KG1 (cell line): ENCODE measurements at places on chromosomes 13 and 19.

GRCh38 chr13:111159362-111160320 is 44.5 kb downstream of the ARHGEF7 start:
- no peak for DNase-seq

DNA sequence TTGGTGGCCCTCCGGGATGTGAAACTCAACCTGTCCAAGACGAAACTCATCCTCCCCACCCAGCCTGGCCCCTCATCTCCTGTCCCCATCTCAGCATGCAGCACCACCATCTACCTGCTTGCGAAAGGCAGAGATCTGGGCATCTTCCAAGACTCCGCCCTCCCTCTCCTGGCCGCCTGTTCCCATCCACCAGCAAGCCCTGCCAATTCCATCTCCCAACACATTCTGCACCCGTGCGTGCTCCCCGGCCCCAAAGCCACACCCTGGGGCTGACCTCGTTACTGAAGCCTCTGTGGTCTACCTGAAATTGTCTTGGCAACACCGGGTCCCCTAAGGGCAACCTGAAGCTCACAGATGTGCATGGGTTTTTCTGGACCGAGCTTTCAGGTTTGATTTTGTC is 13.2 kb upstream of the CAMSAP3 start:
- no peak for DNase-seq

GRCh38 chr19:11251217-11251616 is 11.1 kb downstream of the DOCK6 start:
- DNase-seq, result no peak

- DNase-seq, result no peak
These were observed 61.6 kb downstream of the ALOX5AP start for GRCh38 chr13:30796631-30797601.

DNA sequence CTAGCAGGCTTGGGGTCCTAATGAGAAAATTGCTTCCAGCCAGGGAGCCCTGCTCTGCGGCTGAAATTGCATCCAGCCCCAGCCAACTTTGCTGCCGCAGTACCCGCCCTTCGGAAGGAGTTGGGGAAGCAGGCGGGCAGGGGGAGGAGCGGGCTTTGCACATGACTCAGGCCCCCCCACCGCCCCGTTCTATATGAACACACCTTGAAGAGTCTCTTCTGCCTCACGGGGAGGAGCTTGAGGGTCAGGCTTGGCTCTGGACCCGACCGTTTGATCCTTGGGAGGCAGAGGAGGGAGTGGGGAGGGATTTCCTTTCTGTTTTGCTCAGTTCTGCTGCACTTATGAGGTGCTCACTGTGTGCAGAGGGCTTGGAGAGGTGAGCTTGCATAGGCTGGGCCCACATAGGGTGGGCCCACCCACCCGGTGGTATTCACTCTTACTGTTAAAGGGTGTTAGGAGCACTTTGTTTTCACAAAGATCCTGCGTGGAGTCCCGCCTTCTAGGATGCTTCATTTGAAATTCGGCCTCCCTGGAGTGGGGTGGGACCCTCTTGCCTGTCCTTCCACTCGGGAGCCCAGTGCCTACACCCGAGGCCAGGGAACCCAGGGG is 46.5 kb downstream of the LYL1 start:
- DNase-seq, result no peak

DNA sequence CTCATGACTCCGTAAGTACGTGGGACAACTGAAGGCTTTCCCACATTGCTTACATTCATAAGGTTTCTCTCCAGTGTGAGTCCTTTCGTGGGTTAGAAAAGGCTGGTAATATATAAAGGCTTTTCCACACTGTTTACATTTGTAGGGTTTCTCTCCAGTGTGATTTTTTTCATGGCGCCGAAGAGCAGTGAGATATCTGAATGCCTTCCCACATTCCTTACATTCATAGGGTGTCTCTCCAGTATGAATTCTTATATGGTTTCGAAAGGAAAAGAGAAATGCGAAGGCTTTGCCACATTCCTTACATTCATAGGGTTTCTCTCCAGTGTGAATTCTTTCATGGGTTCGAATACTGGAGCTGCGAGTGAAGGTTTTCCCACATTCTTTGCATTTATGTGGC is 29.5 kb downstream of the ZNF490 start:
- no peak for DNase-seq

GRCh38 chr19:47023448-47023794 is 3.8 kb downstream of the NPAS1 start:
- no peak for DNase-seq

DNA sequence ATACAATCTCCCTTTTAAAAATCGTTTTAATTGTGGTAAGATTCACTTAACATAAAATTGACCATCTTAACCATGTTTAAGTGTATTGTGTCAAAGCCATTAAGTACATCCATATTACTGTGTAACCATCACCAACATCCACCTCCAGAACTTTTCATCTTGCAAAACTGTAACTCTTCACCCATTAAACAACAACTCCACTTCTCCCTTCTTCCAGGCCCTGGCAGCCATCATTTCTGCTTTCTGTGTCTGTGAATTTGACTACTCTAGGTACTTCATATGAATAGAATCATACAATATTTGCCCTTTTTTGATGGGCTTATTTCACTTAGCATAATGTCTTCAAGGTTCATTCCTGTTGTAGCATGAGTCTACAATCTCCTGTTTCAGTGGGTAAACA is 36.5 kb upstream of the VWA8 start:
- no peak for DNase-seq

GRCh38 chr13:46355088-46355468 is 32.0 kb downstream of the RUBCNL start:
- no peak for DNase-seq

- DNase-seq, result no peak
These were observed 95.7 kb downstream of the ARHGEF7 start for GRCh38 chr13:111210544-111211469.

- DNase-seq, result no peak
These were observed 62.7 kb upstream of the MYCBP2 start for GRCh38 chr13:77389625-77390000.

- DNase-seq, result no peak
These were observed 1.9 kb downstream of the CCNP start for GRCh38 chr19:40224342-40225150.

DNA sequence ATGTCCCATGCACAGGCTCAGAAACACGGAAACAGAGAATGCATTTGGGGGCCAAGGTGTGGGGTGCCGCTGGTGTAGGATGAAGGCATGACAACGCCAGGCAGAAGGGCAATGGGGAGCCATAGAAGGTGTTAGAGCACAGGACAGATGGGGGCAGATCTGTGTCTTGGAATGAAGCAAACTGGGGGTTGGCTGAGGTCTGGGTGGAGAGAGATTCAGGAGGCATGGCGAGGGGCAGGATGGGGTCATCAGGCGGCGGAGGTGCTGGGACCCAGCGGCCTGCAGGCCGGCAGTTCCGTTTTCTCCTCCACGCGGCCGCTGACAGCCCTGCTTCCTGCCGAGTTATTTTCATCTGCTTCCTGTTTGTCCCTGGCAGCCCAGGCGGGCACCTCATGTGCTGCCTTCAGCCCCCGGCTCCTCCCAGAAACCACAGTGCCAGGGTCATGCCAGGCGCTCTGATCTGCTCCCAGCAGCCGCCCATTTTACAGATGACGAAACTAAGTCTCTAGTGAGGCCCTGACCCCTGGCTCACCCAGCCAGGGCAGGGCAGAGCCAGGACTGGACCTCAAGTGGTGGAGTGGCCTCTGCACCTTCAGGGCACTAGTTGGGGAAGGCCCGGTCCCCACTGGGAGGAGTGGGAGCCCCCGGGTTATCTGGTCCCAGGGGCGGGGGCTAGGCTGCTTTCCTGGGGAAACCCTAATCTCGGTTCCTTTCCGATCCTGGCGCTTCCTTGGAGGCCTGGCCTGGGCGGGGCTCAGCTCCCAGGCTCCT is 2.2 kb downstream of the ARHGAP45 start:
- peak; percentile 86 for DNase-seq

GRCh38 chr13:38223089-38223488 is 126.6 kb upstream of the UFM1 start:
- DNase-seq, result no peak

- no peak for DNase-seq
These were observed 277.7 kb upstream of the ZNF507 start for GRCh38 chr19:32067685-32068084.

- no peak for DNase-seq
These were observed 186.7 kb downstream of the RFC3 start for GRCh38 chr13:34004676-34005075.

GRCh38 chr13:92767468-92767867 is 459.1 kb upstream of the GPC6 start:
- DNase-seq, result no peak

DNA sequence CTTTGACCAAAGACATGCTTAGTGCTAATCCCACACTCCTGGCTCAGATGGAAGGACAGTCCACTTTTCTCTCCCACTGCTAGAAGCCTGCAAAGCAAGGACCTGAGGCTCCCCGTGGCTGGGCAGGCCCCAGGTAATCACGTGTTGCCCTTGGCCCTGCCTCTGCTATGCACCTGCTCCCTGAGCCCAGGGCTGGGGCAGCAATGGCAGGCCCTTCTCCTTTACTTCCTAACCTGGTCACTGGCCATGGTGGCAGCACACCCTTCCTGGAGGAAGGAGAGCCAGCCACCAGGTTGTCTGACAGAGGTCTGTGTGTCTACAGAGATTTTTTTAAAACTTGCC is 27.9 kb upstream of the ZNF492 start:
- no peak for DNase-seq

DNA sequence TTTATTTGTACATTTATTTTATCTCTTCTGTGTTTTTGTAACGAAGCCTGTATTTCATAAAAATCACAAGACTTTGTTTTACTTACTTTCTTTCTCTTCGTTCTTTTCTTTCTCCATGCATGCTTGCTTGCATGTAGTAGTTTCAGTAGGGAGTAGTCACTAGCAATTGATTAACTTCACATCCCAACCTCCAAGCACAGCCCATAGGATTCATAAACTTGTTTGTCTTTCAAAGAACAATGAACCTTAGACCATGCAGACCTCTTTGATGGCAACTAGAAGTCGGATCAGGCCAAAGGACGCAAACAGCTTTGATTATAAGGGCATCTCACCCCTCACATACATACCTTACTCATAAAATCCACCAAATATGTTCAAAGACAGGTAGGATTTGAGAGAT is 3.1 kb upstream of the PRR20A start:
- DNase-seq, result no peak

DNA sequence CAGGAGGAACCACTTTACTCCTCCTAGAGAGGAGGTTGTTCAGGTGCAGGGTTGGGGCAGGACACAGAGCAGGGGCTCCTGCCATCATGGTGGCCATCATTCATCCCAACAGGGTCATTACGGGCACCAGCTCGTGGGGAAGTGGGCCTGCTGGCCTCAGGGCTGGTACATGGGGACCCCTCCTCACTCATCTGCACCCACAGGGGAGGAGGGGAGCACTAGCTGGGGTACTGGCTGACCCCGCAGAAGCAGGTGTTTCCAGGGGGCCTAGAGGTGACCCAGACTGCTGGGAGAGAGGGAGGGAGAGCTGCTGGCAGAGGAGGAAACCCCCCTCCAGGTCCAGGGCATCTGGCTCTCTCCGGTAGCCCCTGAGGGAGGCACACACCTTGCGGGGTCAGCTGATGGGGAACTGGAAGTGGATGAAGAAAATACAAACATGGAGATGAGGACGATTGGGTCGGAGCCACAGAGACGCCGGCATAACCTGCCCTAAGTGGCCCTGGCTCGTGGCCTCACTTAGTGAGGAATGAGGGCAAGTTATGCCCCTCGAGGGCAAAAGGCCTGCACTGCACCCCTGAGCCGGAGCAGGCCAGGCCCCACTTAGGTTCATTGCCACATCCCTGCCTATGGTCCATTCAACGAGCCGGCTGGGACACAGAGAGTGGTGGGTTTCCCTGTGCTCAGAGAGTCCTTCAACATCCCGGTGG is 76.2 kb downstream of the SOX1 start:
- DNase-seq, result no peak

DNA sequence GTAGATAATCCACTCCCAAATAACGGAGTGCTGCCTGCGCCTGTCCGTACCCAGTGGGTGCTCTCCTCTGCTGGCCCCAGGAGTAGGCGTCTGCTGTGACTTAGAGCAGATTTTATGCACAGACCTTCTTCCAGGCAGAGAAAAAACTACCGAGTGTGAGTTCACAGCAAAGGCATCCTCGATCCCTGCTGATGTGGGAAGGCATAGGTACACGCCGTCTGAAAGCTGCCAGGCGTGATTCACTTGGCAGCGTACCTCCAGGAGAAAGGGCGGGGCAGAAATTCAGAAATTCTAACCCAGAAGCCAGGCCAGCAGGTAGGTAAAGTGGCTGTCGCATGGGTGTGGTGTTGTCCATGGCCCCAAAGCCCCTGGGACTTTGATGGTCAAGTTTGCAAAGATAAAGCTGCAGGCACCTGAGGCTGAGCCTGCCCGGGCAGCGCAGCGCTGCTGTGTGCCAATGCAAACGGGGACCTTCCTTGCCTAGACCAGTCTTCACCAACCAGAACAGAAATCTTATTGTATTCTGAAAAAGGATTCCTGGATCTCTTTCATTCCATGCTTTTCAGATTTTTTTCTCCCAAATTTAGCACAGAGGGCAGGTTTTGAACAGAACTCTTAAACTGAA is 36.3 kb downstream of the COL4A2 start:
- DNase-seq, result no peak

GRCh38 chr19:5648464-5648863 is 25.6 kb downstream of the SAFB start:
- no peak for DNase-seq

GRCh38 chr19:1377965-1378785 is 5.5 kb upstream of the NDUFS7 start:
- DNase-seq, result no peak

- no peak for DNase-seq
These were observed 2.8 kb downstream of the SOHLH2 start for GRCh38 chr13:36211567-36211966.

- peak; percentile 34 for DNase-seq
These were observed 6.7 kb upstream of the ZNF761 start for GRCh38 chr19:53424968-53425597.

GRCh38 chr13:87314822-87315221 is 356.3 kb upstream of the SLITRK5 start:
- DNase-seq, result no peak

DNA sequence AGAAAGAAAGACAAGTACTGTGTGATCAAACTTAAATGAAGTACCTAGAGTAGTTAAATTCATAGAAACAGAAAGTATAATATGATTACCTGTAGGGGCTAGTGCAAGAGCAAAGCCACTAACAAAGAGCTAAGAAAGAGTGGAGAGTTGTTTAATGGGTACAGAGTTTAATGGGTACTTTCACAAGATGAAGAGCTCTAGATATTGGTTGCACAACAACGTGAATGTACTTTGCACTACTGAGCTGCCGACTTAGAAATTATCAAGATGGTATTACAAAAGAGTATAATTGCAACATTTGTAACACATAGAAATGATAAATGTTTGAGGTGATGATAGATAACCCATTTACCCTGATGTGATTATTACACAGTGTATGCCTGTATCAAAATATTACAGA is 140.3 kb upstream of the GPC6 start:
- DNase-seq, result no peak

GRCh38 chr13:21736926-21737325 is 66.1 kb downstream of the FGF9 start:
- DNase-seq, result no peak

GRCh38 chr13:65966991-65967451 is 1263.1 kb downstream of the PCDH9 start:
- no peak for DNase-seq

- peak; percentile 93 for DNase-seq
These were observed 23.6 kb upstream of the ZNF724 start for GRCh38 chr19:23273590-23274412.
